ENCODE measurements at places on chromosomes 2 and 18. TPM values are rescaled to one million over a fixed set of nuclear protein-coding genes. Genes with fewer than 3 reads are reported as not detected.

Gene LOXL3
- 155 TPM for total RNA-seq

Gene HNMT
- total RNA-seq: 90.6 TPM

Gene TMEM131
- total RNA-seq: 32.4 TPM

Gene SLC5A7
- total RNA-seq: not detected

Gene LTBP1
- total RNA-seq: 475 TPM

Gene TUBA4A
- total RNA-seq: 30.1 TPM

Data from aortic smooth muscle cell (primary cell).